ENCODE measurements at places on chromosomes 16 and 17.

GRCh38 chr16:30760001-30760559 is 1.8 kb downstream of the CFAP119 start:
- DNase-seq = no peak

GRCh38 chr17:68074279-68074678 is 38.7 kb downstream of the KPNA2 start:
- DNase-seq = no peak

GRCh38 chr16:25679511-25679910 is 12.2 kb upstream of the HS3ST4 start:
- no peak for DNase-seq

- peak; percentile 40 for DNase-seq
Measured at GRCh38 chr17:69388822-69389442, 25.6 kb upstream of the MAP2K6 start.

GRCh38 chr16:85650844-85651628 is 37.7 kb downstream of the GINS2 start:
- no peak for DNase-seq

DNA sequence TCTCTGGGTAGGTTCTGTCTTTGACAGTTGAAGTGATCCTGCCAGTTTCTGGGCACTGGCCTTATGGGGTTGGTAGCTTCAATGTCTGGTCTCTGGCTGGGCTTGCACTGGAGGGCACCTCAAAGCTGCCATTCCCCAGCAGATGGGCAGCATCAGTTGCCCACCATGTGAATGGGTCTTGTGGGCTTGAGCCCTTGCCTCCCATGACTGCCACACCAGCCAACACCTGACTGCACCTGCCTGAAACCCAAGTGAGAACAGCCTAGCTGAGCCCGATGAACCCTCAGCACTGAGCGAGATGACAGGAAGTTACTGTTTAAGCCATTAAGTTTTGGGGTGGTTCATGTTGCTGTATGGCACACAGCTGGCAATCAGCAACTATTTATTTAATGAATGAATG is 69.1 kb upstream of the AXIN2 start:
- no peak for DNase-seq

- DNase-seq = no peak
Measured at GRCh38 chr16:61323456-61323855, 712.8 kb downstream of the CDH8 start.

- no peak for DNase-seq
Measured at GRCh38 chr17:63295288-63295687, 150.8 kb downstream of the CYB561 start.

GRCh38 chr17:17352836-17353624 is 49.9 kb downstream of the NT5M start:
- no peak for DNase-seq

- DNase-seq = no peak
Measured at GRCh38 chr17:78644931-78645351, 67.7 kb upstream of the DNAH17 start.

DNA sequence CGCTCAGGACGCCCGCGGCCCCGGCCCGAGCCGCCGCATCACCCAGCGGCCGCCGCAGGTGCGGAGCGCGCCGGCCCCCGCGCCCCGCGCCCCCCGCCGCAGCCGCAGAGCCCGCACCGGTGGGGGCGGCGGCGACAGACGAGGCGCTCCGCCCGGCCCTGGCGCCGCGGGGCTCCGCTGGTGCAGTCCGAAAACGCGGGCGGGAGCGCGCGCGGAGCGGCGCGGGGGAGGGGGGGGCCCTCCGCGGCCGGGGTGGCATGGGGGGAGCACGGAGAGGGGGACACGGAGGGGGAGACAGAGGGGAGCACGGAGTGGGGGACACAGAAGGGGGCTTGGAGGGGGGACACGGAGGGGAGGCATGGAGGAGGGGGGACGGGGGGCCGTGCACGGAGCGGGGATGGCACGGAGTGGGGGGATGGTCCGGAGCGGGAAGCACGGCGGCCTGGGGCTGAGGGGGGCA is at the start of gene AATK:
Gene AATK, minus strand, starts transcription at position 189 of the 460 bp plus-strand sequence. CDS start 229 bp downstream, outside the sequence.
- no peak for DNase-seq

DNA sequence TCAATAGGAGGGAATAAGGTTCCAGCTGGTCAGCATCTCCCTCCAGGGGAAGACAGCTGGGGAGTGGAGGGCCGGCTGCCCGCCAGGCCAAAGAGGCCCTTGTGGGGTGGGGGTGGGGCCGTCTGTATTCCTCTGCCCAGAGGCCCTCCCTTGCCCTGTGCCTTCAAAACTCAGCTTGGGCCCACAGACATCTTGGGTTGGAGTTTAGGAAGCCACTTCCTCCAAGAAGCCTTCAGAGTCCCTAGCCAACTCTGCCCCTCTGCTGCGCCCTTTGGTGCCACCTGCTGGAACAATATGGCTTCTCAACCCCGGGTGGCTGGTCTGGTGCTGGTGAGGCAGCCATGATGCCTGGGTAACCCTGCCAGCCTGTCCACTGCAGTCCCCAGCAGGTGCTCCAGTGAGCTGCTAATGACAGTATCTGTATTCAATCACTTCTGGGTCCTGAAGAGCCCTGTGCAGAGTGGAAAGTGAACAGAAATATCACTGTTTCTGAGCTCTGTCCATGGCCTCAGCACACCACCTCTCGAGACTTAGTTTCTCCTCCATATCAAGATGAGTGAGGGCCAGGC is 16.7 kb downstream of the HSD11B2 start:
- DNase-seq = peak; percentile 53

- no peak for DNase-seq
Measured at GRCh38 chr17:80389011-80389995, 25.7 kb upstream of the ENDOV start.

DNA sequence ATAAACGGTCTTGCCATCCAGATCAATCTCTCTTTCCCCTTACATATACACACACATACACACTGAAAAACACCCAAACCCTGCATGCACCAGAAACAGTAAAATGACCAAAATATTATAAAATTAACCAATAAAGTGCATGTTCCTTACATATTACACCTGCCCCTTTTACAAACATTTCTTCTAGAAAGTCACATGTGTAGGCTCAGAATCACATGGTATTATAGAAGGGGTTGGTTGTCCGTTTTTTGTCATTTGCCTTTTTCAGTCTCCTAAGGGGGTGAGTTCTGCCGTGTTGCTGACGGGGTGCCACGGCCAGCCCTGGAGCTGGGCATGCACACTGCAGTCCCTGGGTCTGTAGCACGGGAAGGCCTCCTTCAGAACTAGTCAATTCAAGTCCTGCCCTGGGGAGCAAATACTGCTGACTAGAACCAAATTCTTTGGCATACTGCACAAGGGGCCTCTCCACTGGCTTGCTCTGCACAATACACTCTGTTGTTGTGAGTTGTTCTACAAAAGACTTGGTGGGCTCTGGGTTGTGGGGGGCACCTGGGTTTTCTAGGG is 8.0 kb upstream of the CORO6 start:
- DNase-seq = no peak

GRCh38 chr16:67884-68789 is 4.3 kb downstream of the RHBDF1 start:
- peak; percentile 66 for DNase-seq

DNA sequence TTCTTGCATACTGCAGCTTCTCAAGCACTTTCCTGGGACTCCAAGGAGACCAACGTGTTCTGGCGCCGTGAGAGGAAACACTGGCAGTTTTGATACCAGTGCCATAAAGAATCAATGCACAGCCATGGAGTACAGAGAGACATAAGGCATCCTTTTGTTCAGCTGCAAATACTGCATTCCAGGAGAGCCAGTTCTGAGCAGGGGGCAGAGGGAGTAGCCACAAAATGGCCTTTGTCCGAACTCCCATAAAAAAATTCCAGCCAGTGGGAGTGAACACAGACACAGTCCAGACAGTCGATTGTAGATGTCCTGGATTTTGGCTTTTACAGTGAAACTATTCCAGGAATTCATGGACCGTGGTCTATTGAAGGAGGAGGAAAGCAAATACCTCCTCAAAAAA is 36.2 kb upstream of the TEKT3 start:
- peak; percentile 38 for DNase-seq

DNA sequence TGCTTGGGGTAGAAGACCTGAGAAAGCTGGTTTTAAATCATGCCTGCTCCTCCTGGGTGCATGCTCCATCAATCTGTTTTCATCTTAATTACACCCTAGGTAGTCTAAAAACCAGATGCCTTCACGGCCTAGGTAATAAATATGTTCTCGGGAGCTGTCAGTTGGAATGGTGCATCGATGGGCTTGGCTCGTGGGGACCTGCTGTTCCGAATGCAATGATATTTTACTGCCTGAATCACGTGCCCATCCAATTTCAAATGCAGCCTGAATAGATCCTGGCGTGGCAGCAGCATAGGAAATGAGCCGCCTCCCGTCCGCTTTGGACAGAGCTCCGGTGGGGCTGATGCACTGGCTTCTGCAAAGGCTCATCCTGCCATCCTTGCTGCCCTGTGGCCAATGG is 18.8 kb upstream of the FAAP100 start:
- no peak for DNase-seq

DNA sequence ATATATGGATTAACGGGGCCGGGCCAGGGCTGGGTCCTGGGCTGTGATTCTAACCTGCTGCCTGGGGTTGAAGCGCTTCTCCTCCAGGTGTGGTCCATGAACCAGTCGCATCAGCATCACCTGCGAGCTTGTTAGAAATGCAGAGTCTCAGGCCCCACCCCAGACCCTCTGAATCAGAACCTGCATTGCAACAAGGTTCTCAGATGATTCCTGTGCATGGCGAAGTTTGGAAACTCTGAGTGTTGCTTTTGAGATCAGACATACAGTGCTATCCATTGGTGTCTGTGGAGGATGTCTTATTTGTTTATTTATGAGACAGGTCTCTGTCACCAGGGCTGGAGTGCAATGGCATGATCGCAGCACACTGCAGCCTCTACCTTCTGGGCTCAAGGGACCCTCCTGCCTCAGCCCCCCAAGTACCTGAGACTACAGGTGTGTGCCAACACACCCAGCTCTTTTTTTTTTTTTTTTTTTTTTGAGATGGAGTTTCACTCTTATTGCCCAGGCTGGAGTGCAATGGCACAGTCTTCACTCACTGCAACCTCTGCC is 99.8 kb downstream of the PITPNC1 start:
- no peak for DNase-seq

- DNase-seq = no peak
Measured at GRCh38 chr17:28724500-28725165, 1.4 kb downstream of the TLCD1 start.

- DNase-seq = peak; percentile 43
Measured at GRCh38 chr17:74798239-74798707, 22.1 kb upstream of the NAT9 start.

- no peak for DNase-seq
Measured at GRCh38 chr16:5506021-5506420, 408.4 kb upstream of the EEF2KMT start.

DNA sequence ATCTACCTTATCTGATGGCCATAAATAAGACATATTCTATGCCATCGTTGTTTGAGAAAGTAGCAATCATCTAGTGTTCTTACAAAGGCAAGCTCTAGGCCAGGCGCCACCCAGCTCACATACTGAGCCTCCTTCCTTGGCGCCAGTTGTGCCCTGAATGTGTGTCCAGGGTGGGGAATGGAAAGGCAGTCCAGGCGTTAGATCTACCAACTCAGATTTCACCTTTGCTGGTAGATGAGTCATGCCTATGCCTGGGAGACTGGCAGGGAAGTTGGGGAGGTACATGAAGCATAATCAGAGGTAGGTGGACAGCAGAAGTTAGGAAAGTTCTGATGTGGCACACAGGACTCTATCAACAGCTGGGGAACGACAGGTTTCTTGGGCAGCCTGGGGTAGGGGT is 23.6 kb downstream of the SDR42E1 start:
- no peak for DNase-seq

- DNase-seq = peak; percentile 79
Measured at GRCh38 chr16:81429045-81429521, 15.5 kb upstream of the CMIP start.

- no peak for DNase-seq
Measured at GRCh38 chr17:48757524-48757961, 29.0 kb upstream of the HOXB13 start.

- no peak for DNase-seq
Measured at GRCh38 chr17:47816111-47816735, 5.4 kb downstream of the OSBPL7 start.

DNA sequence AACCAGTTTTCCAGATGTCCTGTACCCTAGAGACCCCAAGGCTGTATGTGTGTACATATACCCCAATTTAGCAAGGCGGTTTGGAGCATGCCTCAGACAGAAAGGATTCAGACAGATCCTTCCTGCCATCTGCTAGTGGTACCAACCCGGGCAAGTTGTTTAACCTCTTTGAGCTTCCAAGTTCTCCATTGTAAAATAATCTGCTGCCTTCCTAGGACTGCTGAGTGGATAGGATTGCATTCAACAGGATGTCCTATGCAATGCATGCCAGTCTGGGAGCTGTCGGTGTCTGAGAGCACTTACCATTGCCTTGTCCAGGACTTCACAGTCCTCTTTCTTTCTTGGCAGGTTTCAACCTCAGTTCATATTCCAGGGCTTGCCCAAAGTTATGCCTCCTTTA is 1.9 kb downstream of the CDH13 start:
- DNase-seq = no peak

DNA sequence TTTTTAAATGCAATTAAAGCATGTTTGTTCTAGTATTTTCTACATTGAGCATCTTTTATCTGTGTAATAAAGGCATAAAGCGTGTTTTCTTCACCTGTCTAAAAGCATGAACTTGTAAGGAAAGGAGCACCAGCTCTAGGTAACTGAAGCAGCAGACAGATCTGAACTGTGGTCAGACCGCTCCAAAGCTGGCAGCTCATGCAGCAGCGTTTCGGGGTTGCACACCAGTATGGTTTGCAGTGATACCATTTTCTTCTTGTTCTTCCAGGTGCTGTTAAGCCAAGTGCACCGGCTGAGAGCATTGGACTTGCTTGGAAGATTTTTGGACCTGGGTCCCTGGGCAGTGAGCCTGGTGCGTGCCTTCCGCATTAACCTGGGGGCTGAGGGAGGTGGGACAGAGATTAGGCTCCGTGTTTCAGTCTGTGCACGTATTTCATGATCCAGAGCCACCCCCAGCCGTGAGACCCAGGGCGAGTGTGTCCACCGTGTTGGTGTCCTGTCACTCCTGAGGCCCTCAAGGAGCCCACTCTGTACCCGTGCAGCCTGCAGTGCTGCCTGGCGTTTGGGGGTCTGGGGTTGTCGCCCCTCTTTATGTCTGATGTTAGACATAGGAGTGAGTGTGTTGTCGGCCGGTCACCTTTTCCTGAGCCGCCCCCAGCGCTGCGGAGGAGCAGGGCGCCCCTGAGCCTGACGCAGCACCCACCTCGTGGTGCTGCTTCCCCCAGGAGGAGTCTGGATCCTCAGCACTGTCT is 136.3 kb upstream of the CHMP6 start:
- no peak for DNase-seq

- no peak for DNase-seq
Measured at GRCh38 chr17:48894886-48895285, 2.3 kb downstream of the ATP5MC1 start.

GRCh38 chr17:59304811-59305210 is 26.6 kb upstream of the YPEL2 start:
- DNase-seq = no peak

DNA sequence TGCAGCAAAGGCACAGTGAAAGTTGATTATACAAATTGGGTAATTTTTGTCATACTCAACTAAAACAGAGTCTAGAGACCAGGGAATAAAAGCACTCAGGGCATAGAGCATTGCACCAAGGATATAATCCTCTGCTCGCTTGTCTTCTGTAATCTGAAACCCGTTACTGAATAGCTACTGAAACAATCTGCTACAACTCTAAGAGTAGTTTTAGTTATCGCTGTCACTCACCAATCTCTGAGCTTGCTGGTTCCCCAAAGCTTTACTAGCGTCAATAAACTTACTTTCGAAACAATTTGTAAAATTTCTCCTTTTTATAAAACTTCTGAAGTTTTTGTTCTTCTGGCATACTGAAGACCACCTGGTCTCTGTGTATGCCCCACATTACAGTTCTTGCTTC is 22.9 kb upstream of the SLC35G3 start:
- DNase-seq = no peak
